ENCODE measurements at places on chromosomes 6 and 20.

GRCh38 chr6:159513914-159514313, 179.1 kb downstream of the SOD2 start:
- DNase-seq = no peak

DNA sequence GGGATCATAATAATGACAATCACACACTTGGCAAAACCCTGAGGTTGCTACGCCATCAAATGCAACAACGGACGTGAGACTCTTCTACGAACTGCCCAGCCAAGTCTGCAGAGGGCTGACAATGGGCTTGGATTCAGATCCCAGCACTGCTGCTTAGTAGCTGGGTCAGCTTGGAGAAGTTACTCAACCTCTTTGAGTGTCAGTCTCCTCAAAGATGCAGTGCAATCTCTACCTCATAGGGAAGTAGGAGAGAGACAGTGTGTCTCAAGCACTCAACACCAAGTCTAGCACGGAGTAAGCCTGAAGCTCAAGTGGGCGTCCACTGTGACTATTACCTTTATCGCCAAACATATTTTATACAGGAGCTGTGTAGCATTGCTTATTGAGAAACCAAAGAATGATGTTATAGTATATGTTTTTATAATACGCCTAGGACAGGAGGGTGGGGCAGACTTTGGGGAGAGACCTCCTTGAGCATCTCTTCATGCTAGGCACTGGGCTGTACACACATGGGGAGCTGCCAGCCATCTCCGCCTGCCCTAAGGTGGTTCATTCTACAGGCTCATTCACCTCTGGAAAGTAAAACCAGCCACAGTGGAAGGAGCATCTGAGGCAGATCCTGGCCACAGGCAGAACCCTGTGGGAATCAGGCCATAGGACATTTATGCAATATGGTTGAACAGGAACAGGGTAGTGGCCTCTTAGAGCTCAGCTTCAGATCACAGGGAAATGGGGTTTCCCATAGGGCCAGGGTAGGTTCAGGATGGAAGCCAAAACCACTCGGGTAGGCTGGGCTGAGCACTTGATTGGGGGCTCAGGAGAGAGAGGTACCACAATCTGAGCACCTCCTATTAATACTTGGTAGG, 160.2 kb downstream of the MRPL14 start:
- DNase-seq = no peak

DNA sequence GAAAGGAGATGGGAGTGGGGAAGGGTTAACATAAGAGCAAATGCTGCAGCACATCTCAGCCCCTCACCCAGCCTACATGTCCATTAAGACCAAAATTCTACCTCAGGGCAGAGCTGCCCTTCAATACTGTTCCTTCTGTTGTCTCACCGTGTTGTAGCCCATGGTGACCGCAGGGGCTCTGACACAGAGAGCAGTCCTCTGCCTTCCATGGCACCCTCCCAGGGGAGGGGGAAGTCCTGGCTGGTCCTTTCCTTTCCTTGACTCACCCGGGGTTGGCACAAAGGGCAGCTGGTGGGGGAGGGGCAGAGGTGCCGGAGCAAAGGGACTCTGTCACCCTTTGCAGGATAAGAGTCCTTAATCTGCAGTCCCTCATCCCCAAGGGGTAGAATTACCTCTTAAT, 15.2 kb downstream of the NKX2-2 start:
- DNase-seq = no peak

DNA sequence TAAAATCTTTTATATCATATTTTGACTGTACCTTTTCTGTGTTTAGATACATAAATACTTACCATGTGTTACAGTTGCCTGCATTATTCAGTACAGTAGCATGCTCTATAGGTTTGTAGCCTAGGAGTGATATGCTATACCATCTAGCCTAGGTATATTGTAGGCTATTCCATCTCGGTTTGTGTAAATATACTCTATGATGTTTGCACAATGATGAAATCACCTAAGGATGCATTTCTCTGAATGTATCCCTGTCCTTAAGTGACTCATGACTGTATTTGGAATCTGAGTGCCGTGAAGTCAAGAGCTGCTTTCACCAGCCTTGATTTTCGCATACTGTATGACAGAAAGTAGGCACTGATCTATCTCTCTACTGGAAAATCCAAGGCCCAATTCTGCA, 129.9 kb downstream of the UTRN start:
- DNase-seq = peak; percentile 92

DNA sequence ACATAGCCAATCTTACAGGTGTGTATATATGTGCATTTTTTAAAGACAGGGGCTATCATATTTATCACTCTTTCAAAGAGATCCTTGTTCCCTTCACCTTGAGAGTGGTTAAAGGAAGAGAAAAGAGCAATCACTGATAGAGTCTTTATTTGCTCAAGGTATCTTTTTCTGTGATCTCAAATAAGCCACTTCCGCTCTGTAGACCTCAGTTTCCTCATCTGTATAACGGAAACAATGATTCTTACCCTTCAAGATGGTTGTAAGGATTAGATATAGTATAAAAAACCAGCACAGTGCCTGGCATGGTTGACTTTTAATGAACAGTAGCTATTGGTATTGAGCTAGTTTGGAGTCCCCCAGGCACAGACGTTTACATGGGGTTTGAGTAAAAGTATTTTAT, 10.1 kb upstream of the LRFN2 start:
- no peak for DNase-seq

- no peak for DNase-seq
These were observed 788 bp downstream of the TRIM40 start for GRCh38 chr6:30136570-30137286.

GRCh38 chr20:45592574-45593189, 13.6 kb upstream of the WFDC8 start:
- peak; percentile 64 for DNase-seq

GRCh38 chr6:148525453-148525852, 182.8 kb downstream of the SASH1 start:
- DNase-seq = no peak

- no peak for DNase-seq
These were observed 224.8 kb upstream of the CDH4 start for GRCh38 chr20:61027218-61027617.

All from LNCaP clone FGC (cell line).